Fibroblast of skin of right biceps (primary cell): ENCODE measurements at places on chromosomes 7 and 10.

GRCh38 chr7:129767120-129768015 is 155.8 kb downstream of the NRF1 start:
- no peak for DNase-seq

GRCh38 chr7:135330088-135330487 is 96.5 kb downstream of the STRA8 start:
- no peak for DNase-seq

DNA sequence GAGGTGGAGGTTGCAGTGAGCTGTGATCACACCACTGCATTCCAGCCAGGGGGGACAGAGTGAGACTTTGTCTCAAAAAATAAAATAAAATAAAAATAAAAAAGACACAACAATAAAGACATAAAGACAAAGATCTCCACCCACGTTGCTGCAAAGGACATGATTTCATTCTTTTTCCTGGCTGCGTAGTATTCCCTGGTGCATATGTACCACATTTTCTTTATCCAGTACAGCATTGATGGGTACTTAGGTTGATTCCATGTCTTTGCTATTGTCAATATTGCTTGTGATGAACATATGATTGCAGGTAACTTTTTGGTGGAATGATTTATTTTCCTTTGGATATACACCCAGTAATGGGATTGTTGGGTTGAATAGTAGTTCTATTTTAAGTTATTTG is 42.0 kb upstream of the CCDC3 start:
- DNase-seq = no peak

GRCh38 chr10:133439517-133440461 is 14.0 kb upstream of the SCART1 start:
- DNase-seq = no peak

DNA sequence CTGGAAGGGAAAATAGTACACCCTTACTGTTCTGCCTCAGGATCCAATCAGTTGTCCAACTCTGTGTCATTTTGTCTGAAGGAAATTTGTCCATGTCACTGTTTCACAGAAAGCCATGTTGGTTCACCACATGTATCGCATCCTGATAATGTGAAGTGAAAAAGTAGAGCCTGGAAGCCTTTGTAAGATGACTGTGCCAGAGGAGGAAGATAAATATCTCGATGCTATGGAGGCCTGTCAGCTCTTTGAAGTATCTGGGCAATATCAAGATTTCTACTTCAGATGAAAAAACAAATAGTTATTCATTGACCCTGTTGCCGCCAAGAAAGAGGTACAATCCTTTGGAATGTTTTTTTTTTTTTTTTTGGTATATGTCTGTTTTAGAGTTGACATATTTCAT is 270.5 kb downstream of the PHF14 start:
- DNase-seq = no peak

GRCh38 chr10:2948127-2948854 is 119.1 kb upstream of the PFKP start:
- no peak for DNase-seq

DNA sequence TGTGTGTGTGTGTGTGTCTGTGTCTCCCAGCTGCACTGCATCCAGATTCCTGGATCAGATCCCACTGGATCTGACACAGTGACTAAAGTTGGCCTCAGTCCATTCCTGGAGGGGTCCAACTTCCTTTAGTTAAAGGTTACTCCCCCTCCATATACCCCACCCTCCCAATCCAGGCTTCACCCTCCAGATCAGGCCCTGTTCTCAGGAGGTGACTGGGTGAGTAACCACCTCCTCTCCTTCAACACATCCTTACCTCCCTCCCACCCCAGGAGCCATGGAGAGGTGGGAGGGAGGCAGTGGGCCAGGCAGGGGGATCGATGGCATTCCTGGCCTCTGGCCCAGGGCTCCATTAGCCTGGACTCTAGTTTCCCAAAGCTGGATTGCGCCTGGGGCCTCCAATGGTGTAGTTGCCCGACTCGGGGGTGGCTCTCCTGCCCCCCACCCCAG is 11.3 kb downstream of the KCNIP2 start:
- no peak for DNase-seq

- no peak for DNase-seq
Measured at GRCh38 chr7:91660734-91661356, 219.7 kb downstream of the MTERF1 start.

- DNase-seq = peak; percentile 55
Measured at GRCh38 chr7:149161241-149161848, 14.1 kb downstream of the ZNF398 start.

GRCh38 chr10:124632064-124632531 is 112.1 kb downstream of the FAM53B start:
- DNase-seq = no peak

DNA sequence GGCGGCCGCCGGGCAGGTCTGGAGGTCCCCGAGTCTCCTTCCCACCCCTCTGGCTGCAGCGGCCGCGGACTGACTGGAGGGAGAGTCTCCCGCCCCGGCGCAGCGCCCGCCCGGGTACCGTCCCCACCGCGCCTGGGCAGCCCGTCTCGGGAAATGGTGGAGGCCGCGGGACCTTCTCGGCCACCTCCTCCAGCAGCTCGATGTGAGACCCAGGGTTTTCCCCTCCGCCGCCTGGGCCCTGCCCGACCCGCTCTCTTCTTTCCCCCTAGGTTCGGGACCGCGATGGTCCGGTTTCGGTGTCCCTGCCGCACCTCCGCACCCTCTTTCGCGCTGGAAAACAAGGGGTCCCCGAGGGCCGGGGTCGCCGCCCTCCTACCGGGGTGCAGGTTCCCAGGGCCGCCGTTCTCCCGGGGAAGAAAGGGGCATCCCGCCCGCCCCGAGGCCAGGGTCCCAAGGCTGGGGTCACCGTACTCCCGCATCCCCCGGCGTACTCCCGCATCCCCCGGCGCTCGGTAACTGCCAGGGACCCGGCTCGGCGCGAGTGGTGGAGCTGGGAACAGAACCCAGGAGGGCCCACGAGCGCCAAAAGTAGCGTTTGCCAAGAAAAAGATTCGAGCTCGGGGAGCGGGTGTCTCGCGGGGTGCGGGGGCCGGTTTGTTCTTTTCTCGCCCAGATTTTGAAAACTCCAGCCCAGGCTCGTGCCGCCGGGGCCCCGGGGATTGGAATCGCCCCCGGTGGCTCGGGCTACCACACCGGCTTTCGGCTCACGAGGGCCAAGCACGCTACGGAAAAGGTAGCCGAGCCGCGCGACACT is 3.4 kb downstream of the TNRC18 start:
- DNase-seq = no peak

- DNase-seq = no peak
Measured at GRCh38 chr7:100402241-100402640, 26.3 kb downstream of the ZCWPW1 start.

- no peak for DNase-seq
Measured at GRCh38 chr7:15236952-15237351, 324.9 kb downstream of the AGMO start.

DNA sequence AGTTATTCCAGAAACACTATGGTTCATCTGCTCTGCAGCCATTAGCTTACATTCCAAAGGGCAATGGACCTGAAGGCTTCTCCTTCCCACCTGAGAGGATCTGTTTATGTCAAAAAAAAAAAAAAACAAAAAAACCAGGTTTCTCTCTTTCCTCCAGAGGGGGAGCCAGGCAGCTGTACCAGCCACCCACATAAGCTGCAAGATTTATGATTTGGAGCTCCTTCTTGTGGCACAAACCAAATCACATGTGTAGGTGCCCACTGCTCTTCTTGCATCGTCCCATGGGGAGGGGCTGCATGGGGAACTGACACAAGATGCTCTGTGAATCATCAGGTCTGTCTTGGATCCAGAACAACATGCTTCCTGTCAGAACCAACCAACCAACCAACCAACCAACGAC is 231.6 kb upstream of the IGFBP3 start:
- DNase-seq = no peak

- DNase-seq = no peak
Measured at GRCh38 chr7:91107460-91107859, 156.8 kb upstream of the FZD1 start.

- no peak for DNase-seq
Measured at GRCh38 chr7:14235056-14235455, 245.6 kb upstream of the ETV1 start.
